ENCODE measurements at places on chromosomes 3 and 15.

GRCh38 chr15:93459396-93459795, 370.4 kb upstream of the RGMA start:
- no peak for DNase-seq

GRCh38 chr3:38421679-38422336, 31.9 kb upstream of the ACVR2B start:
- DNase-seq = no peak

- no peak for DNase-seq
Measured at GRCh38 chr3:45739991-45740390, 50.8 kb downstream of the SACM1L start.

DNA sequence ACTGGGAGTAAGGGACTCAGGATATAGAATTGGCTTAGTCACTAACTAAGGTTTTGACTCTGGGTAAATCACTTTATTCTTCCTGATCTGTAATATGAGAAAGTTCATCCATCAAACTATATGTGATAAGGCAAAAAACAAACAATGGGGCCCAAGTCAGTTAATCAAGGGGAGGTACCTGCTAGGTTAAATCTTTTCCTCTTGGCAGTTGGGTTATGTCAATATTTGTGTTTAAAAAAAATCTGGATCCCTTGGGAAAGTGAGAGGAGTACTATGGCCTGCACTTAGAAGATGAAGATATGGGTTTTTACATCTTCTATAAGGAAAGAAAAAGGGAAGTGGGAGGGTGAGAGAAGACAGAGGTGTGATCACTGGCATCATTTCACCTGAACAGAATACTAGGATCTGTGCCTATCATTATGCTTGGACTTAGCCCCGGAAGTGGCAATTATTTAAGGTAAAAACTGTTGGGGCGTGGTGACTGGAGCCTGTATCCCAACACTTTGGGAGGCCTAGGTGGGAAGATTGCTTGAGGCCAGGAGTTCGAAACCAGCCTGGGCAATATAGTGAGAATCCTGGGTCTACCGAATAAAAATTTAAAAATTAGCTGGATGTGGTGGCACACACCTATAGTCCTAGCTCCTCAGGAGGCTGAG, 2.8 kb upstream of the SLC28A2 start:
- no peak for DNase-seq

- no peak for DNase-seq
Measured at GRCh38 chr3:197564097-197564843, 8.5 kb upstream of the BDH1 start.

DNA sequence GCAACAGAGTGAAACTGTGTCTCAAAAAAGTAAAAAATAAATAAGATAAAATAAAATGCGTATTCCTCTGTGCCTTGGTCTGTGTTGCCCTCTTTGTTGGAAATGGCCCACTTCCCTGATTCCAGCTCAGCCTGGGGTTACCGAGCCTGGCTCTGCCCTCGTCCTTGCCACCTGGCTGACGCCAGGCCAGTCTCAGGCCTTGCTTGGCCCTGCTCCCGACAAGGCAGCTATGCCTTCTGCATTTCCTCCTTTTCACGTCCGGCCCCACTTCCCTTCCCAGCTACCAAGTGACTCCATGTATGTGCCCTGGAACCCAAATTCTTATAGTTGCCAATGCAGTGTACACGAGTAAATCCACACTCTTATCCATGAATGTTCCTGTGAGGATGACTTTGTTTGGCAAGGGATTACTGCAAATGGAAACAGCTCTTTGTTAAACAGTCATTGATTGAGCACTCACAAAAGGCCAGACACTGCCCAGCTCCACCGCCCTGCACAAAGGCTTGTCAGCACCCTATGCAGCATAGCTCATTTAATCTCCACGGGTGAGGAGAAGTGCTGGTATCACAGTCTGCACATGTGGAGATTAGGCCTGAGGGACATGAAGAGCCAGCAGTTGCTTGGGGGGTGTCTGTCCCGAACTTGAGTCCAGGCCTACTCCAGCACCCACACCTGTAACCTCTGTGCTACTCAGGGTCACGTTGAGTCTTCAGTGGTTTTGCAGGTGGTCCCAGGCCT, 25.1 kb downstream of the SPSB4 start:
- DNase-seq = no peak

DNA sequence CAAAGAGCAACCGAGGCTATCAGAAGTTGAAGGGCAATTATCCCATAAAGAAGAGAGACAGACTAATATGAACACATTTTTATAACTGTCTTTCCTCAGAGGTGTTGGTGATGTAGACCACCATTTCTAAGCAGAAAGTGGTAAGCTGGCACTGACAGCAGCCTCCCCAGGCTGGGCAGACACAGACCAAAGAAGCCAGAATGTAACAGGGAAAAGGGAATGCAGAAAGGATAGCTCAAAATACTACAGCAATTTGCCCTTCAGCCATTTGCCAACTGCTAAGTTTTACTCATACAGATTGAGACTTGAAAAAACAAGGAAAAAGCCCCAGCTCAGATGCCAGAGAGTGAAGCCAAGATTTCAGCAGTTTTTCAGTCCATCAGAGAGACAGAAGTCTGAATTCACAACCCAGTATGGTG, 73.5 kb upstream of the ABI3BP start:
- no peak for DNase-seq

GRCh38 chr15:64046421-64047153, at the start of gene DAPK2:
DAPK2 (minus strand) TSS chr15:64046485; CDS start chr15:64040261, 6,224 bp downstream.
- peak; percentile 63 for DNase-seq

DNA sequence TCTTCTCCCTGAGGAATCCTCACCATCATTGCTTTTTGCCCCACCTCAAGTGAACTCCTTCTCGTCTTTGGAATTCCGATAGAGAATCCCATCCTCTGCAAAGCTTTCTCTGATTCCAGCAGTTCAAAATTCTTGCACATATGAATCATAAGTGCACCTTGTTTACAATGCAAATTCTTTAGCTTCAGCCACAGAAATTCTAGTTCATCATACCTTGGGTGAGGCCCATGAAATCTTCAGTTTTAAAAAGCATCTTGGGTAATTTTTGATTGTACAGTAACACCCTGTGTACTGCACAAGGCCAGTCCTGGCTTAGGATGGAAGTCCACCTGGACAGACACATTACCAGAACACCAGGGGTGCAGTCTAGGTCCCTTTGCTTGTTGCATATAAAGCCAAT, 30.8 kb downstream of the MDFIC2 start:
- DNase-seq = no peak

GRCh38 chr15:66323312-66323928, 30.1 kb downstream of the DIS3L start:
- no peak for DNase-seq

- DNase-seq = no peak
Measured at GRCh38 chr3:155316426-155316825, 22.9 kb upstream of the STRIT1 start.

- DNase-seq = no peak
Measured at GRCh38 chr3:24261521-24261920, 233.1 kb downstream of the THRB start.

- no peak for DNase-seq
Measured at GRCh38 chr15:100986158-100986896, 67.2 kb downstream of the LRRK1 start.

DNA sequence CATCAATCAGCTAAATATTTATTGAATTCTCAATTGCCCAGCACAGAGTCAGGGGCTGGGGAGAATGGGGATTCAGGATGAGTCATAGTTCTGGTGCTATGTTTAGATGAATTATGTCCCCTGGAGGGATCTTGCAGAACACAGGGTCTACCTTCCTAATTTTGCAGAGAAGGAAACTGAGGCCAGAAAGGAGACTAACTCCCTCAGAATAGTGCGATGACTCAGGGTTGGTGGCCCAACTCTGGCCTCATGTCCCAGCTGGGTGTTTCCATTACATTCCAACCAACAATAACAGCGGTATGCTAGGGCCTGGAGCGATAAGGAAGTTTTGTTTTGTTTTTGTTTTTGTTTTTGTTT, 270.9 kb downstream of the TLE3 start:
- no peak for DNase-seq

- DNase-seq = no peak
Measured at GRCh38 chr15:97259943-97260342, 700.6 kb upstream of the ARRDC4 start.

DNA sequence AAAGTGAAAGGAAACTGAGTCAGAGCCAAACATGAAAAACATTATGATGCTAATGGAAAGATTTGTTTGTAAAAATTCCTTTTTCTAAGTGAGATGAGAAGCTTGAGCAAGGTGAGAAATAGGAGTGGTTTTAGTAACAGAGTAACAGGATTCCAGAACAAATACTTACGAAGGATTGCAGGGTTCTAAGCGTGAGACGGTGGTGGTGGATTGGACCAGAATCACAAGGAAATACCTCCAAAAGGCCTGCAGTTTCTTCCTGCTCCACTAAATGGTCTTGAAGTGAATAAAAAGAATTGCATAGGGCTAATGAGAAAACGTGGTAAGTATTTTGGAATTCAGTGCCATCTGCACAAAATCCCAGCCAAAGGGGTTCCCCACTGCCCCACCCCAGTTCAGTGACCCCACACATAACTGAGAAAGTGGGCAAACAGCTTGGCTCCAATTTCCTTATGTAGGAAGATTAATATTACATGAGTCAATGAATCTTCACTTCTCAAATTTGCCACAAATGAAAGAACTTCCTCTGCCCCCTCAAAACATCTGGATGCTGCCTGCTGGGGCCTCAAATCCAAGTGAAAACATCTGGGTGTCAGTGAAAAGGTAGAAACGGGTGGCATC, 283.8 kb upstream of the NR2F2 start:
- DNase-seq = no peak

- DNase-seq = no peak
Measured at GRCh38 chr3:179671747-179672242, 19.0 kb downstream of the USP13 start.

GRCh38 chr3:44055951-44056350, 185.7 kb upstream of the TOPAZ1 start:
- DNase-seq = no peak

DNA sequence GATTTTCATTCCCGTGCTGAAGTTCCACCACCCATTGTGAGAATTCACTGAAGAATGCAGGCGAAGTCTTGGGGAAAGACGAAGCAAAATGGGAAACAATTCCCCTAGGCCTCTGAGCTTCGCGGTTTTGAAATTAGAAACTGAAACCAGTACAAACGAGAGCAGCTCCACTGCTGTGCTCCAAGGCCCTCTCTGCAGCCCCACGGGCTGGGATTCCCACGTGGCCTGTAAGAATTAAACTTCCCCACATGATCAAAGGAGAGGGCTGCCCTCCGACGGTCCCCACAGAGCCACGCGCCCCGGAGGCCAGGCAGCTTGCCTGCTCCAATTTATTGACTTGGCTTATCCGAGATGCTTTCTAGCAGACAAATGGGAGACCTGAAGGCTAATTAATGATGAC, 144.0 kb downstream of the GREM1 start:
- no peak for DNase-seq

DNA sequence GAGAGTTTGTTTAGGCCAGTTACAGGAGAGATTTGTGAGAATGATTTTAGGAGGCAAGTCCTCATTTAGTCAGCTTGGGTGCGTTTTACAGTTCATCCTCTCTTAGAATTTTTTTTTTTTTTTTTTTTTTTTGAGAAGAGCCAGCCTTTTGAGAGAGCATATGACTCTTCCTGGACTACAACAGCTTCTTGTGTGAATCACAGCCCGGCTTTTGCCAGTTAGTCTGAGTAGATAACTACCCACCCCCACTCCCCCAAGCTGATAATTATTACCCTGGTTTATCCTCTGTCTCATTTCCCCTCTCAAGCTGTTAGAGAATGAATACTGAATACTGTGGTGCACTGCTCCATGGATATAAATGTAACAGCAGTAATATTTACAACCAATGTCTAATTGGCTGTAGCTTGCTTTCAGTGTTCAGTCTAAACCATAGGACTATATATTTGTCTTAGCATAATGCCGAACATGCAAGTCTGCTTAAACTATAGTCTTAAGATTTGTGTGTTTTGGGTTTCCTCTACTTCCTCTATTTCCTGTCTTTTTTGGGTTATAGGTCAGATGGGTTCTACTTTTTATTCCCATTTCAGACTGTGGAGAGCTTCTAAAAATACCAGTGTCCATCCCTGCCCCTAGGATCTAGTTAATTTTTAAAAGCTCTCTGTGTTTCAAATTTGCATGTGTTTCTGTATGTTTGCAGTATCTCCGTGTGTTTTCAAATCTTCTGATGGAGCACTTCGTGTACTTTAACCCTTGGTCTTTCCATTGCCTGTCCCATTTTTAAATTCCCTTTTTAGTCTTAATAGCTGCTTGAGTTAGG, 8.0 kb downstream of the CHD2 start:
- DNase-seq = no peak

GRCh38 chr3:72818092-72818773, 30.0 kb downstream of the SHQ1 start:
- DNase-seq = no peak

DNA sequence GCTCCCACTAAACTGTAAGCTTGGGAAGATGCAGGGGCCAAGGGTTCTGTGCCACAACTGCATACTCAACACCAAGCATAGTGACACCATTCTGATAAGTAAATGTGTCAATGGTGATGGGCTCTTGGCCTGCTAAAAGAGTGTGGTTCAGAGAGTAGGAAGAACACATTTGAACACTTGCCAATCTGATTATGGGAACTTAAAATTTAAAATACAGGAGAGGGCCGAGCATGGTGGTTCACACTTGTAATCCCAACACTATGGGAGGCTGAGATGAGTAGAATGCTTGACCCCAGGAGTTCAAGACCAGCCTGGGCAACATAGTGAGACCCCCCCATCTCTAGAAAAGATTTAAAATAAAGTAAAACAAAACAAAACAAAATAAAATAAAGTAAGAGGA, 34.1 kb downstream of the PTPN9 start:
- no peak for DNase-seq

DNA sequence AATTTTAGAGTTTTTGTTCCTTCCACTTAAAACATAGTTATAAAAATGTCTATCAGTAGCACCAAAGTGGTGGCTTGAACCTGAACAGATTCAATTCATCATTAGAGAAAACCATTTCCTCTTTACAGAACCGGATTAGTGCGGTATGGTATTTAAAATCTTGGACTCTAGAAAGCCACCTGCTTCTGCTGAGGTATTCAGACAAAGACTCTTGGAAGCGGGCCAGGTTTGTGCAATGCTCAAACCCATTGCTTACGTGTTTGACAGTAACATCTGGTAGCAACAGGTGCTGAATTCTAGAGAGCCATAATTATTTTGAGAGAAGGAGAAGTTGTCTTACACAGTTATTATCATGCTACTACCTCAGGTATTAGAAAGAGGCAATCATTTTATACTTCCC, 290.5 kb downstream of the NAALADL2 start:
- no peak for DNase-seq

All from dorsolateral prefrontal cortex (tissue), 122 donors.